GM06990 (cell line): ENCODE measurements at places on chromosomes 7 and 10.

DNA sequence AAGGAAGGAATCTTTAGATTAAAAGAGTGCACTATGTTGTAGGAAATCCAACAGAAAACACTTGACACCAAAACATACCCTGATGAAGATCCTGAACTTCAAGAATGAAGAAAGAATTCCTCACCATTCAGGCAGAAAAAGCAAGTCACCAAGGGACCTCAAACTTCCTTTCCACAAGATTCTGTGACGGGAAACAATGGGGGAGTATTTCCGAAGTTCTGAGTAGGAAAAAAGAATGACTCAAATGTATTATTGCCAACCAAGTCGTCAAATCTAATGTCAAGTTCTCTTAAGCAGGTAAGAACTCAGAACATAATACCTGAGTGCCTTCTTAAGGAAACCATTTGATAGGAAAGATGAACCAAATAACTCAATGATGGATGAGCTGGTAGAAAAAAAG is 44.7 kb upstream of the MTURN start:
- DNase-seq, result no peak

DNA sequence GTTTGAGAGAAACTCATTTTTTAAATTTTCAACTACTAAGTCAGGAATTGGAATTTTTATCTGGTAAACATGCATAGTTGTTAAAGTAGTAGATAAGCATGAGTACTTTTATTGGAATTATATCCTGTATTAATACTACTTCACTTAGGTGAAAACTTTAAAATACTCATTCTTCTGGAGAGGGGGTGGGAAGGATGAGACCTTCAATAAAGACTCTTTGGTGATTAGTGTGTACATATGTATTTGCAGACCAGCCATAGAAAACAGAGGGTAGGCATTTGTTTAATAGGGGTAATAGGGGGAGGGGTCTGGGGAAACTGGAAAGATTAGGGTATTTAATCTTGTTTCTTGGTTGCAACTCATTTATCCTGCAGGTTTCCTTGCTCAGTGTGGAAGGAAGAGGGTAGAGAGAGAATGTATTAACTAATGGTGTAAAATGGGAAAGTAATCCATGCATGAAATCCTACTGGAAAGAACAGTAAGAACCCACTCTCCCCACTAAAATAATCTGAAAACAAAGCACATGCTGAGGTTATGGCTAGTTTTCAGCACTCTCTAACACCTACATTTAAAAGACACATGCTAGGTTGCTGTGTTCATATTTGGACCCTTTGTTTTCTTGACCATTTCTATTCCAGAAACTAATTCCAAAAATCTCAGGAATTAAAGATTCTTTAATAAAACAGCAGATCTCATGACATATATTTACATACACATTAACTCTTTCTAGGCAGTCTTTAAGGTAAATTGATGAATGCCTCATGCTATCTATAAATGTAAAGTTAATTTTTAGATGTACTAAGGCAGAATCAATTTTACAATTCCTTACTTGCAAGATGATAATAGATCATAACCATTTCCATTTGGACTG is 6.2 kb upstream of the IGF2BP3 start:
- DNase-seq, result no peak

GRCh38 chr10:51832652-51833383 is 133.4 kb upstream of the CSTF2T start:
- DNase-seq, result no peak

DNA sequence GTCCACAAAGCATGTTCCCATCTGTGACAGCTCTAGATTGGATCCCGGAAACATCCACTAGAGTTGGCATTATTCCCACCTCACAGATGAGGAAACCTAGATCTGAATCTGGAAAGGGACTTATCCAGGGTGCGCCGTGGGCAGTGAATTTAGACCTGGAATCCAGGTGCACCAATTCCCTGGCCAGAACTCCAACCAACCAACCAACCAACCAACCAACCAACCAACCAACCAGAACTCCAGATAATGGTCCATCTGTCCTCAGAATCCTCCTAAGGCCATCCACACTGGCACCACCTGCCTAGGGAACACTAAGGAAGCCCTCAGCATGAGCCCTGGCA is 42.0 kb upstream of the ZMIZ1 start:
- no peak for DNase-seq

DNA sequence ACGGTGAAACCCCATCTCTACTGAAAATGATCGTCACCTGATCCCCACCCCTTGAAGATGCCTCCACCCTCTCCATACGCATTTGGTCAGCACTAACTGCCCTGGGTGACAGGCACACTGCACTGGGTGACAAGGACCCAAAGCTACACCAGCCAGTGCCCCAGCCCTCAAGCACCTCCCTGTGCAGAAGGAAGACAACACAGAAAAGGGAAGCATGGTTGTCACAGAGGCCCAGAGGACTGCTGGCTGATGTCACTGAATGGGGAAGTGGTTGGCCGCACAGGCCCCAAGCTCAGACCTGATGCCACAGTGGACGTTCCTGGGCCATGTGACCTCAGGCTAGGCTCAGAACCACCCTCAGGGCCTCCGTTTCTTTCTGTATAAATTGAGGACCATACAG is 4.2 kb upstream of the PILRA start:
- DNase-seq, result peak; percentile 80

GRCh38 chr10:42477170-42477569 is 161.2 kb downstream of the ZNF33B start:
- DNase-seq, result no peak

- no peak for DNase-seq
These were observed 75.5 kb downstream of the CDK14 start for GRCh38 chr7:90671571-90671970.

GRCh38 chr7:2170576-2171521 is 61.9 kb downstream of the MAD1L1 start:
- no peak for DNase-seq

DNA sequence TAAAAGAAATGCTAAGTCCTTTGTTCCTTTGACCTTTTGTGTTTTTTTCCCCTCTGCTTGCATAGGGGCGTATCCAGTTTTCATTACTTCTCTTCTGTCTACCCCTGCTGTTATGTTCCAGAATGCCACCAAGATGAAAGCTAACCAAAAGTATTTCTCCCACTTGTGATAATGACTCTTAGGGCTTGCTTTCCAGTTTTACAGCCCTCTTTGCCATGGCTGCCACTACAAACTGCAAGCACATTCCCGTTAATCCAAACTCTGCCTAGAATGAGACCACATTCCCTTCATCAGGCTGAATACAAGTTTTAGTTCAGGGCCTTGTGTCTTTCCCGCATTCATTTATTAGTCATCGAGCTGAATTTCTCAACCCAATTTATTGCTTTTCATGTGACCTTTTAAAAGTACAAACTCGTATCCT is 23.6 kb upstream of the CD36 start:
- no peak for DNase-seq

- DNase-seq, result no peak
These were observed at the start of gene OPALIN for GRCh38 chr10:96358851-96359540. TSS of gene OPALIN (minus strand) at chr10:96359002. CDS start at chr10:96358896, 106 bp downstream.

DNA sequence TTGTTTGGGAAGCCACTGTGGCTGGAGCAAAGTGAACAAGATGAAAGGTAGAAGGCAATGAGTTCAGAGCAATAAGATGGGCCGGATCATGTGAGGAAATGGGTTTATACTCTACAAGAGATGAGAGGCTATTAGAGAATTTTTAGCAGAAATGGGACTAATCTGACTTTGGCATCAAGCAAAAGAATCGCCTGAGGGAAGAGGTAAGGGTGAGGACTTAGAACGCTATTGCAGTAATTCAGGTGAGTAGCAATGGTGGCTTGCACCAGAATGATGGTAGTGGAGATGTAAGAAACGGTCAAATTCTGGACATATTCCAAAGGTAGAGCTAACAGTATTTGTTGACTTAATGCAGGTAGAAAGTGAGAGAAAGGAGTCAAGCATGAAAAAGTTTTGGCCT is 29.5 kb upstream of the AKAP9 start:
- DNase-seq, result no peak

- no peak for DNase-seq
These were observed 7.7 kb upstream of the CCDC172 start for GRCh38 chr10:116316503-116316902.

GRCh38 chr10:120641695-120642094 is 184.7 kb downstream of the PLPP4 start:
- no peak for DNase-seq

- no peak for DNase-seq
These were observed 2.8 kb downstream of the RBP3 start for GRCh38 chr10:47350671-47351640.

DNA sequence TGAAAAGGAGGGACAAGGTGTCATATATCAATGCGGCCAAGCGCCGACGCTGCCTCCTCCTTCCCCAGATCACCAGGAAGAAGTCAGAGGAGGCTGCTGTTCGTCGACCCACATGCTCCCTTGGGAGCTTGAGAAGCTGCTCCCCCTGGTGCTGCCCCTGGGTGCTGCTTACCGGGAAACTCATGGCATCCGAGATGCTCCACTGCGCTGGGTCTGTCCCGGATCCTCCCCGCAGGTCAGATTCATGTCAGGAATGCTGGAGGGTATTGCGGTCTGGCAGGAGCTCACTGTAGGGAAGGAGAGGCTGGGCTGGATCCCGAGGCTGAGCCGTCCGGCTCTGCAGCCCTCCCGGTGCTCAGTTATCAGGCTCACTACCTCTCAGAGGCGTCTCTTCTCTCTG is 123.7 kb upstream of the FAM20C start:
- DNase-seq, result no peak

DNA sequence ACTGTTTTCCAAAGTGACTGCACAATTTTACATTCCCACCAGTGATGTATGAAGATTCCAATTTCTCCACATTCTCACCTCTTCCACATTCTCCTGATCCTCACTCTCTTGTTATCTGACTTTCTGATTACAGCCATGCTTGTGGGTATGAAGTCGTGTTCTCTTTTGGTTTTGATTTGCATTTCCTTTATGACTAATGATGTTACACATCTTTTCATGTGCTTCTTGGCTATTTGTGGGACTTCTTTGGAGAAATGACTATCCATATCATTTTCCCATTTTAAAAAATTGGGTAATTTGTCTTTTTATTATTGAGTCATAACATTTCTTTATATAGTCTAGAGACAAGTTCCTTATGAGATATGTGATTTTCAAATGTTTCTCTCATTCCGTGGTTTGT is 10.5 kb upstream of the GIMAP8 start:
- no peak for DNase-seq

DNA sequence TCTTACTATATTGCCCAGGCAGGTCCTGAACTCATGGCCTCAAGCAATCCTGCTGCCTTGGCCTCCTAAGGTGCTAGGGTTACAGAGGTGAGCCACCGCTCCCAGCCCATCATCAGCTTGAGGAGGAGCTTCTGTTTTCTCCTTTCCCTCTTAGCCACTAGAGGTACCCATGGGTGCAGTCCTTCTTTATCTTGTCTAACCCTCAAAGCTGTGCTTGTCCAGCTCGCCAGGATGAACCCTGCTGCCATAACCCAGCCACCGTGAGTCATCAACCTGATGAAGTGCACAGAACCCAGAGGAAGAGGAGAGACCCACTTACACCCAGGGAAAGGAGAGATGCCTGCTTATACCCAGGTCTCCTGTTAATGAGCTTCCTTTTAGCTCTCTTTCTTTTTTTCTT is 133.4 kb downstream of the CUL2 start:
- DNase-seq, result no peak

- no peak for DNase-seq
These were observed 278.8 kb downstream of the CACNA2D1 start for GRCh38 chr7:82164813-82165212.

DNA sequence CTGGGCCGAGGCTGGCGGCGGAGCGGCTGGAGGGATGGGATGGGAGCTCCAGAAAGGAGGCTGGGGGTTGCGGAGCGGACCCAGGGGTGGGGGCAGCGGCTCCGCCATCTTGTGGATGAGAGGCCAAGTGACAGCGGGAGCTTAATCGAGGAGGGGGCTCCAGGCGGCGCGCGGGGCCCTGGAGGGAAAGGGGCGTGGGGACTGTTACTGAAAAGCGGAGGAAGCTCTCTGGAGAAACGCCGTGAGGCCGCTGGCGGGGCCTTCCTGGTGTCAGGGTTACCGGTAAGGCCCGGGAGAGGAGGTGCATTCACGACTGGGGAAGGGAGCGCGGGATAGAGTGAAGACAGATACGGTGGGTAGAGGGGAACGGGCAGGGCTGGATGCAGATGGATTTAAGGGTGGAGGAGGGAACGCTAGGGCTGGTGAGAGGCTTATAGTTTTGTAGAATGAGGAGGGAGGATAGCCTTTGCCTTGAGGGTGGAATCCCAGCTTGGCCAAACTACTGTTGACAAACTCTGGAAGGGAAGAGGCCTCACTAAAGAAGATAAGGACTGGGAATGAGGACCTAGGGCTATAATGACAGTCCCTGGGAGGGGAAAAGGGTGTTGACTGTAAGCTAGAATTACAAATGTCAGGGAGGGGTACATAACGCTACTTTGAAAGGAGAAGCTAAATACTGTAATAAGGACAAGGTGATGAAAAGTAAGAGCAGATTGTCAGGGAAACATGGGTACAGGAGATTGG is 535 bp downstream of the BTRC start:
- DNase-seq, result no peak

- no peak for DNase-seq
These were observed 114.0 kb downstream of the PARP12 start for GRCh38 chr7:139948587-139949335.

- DNase-seq, result no peak
These were observed 415.4 kb downstream of the DNAJB9 start for GRCh38 chr7:108985037-108985436.

DNA sequence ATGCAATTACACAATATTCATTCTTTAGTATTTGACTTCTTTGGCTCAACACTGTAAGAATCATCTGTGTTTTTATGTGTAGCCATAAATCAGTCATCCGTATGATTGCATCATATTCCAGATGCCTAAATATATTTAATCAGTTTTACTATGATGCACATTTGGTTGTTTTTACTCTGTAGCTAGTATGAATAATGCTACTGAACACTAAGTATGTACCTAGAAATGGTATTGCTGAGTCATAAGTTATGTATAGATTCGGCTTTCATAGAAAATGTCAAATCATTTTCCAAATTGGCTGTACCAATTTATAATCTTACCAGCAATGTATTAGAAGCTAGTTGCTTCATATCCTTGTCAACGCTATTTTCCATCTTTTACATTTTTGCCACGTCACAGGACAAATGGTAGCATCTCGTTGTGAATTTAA is 197.3 kb upstream of the PLXNA4 start:
- DNase-seq, result no peak

DNA sequence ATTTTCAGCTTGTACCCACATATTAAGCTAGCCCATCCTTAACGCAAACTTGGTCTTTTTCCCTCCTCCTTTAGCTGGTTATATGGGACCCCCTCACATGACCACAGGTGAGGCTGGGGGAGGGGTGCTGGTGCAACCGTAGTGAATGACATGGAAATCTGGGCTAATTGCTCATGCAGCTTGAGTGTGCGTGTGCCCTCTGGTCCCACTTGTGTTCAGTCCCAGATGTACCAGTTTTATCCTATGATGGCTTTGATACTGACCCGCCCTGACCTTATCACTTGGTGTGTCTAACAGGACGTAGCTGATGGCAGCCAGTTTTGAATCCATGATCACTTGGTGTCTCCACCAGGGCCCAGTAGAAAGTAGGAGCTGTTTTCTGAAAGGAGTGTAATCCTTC is 5.1 kb upstream of the ZC3HAV1 start:
- DNase-seq, result no peak

GRCh38 chr7:78716876-78717275 is 736.6 kb downstream of the MAGI2 start:
- no peak for DNase-seq

GRCh38 chr7:130733931-130734814 is at the start of gene KLF14:
TSS of gene KLF14 (minus strand) at chr7:130734207. CDS start at chr7:130734033, 174 bp downstream.
- DNase-seq, result no peak

- DNase-seq, result no peak
These were observed 141.1 kb downstream of the CCSER2 start for GRCh38 chr10:84469470-84469869.
